CD4-positive, alpha-beta T cell treated with Interleukin-12 subunit alpha and Interleukin-12 subunit beta, for 1 hour (primary cell): ENCODE measurements at places on chromosomes 7 and 10.

DNA sequence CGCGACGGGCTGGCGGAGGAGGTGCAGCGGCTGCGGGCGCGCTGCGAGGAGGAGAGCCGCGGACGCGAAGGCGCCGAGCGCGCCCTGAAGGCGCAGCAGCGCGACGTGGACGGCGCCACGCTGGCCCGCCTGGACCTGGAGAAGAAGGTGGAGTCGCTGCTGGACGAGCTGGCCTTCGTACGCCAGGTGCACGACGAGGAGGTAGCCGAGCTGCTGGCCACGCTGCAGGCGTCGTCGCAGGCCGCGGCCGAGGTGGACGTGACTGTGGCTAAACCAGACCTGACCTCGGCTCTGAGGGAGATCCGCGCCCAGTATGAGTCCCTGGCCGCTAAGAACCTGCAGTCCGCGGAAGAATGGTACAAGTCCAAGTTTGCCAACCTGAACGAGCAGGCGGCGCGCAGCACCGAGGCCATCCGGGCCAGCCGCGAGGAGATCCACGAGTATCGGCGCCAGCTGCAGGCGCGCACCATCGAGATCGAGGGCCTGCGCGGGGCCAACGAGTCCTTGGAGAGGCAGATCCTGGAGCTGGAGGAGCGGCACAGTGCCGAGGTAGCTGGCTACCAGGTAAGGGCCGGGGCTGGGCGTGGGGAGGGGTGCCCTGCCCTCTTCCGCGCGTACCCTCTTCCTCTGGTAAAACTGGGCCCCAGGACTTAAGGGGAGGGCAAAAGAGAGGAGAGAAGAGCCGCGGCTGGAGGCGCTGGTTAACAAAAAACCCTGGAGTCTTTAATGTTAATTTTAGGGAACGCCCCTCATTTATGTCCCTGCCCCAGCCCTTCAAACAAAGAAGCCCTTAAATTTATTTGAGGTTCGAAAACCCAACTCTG is 987 bp downstream of the INA start:
- no peak for DNase-seq

DNA sequence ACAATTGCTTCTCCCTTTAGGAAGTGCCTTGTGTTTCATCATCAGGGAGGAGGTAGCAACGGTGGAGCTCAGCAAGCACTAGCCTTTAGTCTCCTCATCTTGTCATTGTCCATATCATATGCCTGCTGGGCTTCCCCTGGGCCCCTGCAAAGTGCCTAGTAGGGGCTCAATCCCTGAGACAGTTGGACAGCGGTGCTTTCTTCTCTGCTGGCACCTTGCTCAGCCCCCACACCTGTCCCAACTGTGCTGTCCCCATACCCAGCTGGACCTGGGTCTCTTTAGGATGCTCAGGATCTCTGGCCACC is 5.5 kb downstream of the SMARCD3 start:
- no peak for DNase-seq

- no peak for DNase-seq
These were observed 382.4 kb downstream of the ARL4A start for GRCh38 chr7:13069841-13070240.

DNA sequence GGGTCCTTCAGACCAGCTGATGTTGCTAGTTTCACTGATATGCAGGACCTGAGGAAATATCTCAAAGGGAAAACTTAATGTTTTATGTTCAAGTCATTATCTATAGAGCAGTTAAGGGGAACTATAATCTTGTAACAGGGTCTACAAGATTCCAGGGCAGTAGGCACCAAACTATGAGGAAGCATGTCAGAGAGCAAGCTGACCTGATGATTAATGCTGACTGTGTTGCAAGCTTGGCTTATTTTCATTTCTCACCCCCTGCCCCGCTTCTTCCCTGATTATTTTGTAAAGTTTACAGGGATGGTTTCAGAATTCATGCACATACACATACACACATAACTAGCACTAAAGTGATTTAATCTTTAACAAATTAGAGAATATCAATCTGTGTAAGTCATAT is 84.3 kb upstream of the CACNA2D1 start:
- DNase-seq = no peak

GRCh38 chr10:102505462-102506115 is 1.8 kb downstream of the SUFU start:
- DNase-seq = no peak

DNA sequence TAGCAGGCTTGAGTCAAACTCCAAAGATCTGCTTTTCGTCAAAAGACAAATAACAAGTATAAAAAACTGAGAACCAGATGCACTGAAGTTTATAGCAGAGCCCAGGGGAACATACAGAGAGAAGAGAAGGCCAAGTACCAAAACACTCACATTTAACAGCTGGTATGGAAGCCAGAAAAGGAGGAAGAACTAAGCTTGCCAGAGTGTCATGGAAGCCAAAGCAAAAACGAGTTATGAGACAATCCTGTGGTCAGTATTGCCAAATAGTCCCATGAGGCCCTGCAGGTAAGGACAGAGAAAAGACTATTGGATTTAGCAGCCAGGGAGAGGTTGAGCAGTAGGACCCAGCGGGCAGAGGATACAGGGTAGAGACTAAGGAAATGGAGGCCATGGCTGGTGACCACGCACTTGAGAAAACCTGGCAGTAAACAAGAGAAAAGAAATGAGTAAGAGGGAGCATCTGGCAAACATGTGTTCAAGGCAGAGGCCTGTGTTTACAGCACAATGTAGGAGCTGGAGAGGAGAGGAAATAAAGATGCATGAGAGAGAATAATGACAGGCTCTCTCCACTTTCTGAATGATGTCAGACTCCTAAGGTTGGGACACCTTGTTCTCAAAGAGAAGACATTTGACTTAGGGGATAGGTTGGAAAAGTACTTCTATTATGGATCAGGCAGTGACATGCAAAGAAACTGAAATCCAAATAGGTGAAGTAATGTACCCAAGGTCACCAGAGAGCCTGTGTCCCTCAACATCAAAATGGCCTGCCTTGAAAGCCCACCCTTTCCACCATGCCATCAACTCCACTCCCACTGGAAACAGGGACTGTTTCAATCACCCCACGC is 9.1 kb downstream of the CREB3L2 start:
- DNase-seq = no peak

DNA sequence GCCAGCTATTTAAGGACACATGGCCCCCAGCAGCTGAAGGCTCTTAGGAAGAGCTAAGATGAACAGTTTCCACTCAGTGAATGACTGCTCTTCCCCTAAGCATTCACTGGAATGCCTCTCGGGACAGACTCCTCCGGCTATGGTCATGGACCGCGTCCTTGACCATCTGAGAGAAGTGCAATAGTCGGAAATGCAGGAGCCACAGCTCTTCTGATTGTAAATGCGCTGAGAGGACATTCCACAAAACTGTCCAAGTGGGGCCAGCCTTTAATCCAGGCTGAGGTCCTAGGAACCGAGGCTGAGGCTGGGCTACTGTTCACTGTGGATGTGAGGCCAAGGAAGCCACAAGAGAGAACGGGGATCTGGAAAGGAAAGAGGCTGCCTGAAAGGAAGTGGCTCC is 162.0 kb upstream of the TMEM72 start:
- DNase-seq = no peak

DNA sequence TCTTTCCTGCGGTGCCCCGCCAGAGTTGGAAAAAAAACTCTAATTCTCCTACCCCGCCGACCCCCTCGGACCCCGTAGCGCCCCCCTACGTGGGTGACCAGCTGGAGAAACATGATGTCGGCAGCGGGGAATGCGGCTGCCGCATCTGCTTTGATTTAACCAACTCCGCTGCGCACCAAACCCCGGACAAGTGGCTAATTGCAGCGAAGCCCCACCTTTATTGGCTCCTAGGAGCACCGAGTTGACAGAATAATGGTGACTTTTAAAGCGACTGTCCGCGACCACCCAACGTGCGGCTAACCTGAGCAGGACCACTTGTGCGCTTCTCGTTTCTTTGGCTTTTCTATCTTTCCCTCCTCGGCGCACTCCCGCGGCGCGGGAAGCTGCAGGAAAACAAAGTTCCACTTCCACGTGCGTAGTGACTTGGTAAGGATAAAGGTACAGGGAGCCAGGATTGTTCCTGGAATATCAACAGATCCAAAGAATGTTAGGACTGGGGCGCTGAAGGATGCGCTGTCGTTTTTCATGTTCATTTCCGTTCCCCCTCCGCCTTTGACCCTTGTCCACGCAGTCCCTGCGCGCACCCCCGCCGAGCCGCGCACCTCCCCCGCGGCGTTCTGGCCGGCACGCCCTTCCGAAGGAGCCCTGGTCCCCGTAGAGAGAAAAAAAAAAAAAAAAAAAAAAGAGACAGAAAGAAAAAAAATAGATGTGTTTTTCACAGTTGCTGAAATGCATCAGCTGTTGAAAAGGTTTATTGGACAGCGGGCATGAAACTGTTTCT is 1.4 kb downstream of the WNT16 start:
- DNase-seq = no peak

GRCh38 chr10:25564351-25564750 is 369.7 kb upstream of the MYO3A start:
- no peak for DNase-seq
